Stimulated activated CD4-positive, alpha-beta T cell treated with anti-CD3 and anti-CD28 coated beads, Interleukin-1b, Interleukin-23, amount 100 ng/mL, for 1 hour (primary cell): ENCODE measurements at places on chromosomes 7 and 10.

DNA sequence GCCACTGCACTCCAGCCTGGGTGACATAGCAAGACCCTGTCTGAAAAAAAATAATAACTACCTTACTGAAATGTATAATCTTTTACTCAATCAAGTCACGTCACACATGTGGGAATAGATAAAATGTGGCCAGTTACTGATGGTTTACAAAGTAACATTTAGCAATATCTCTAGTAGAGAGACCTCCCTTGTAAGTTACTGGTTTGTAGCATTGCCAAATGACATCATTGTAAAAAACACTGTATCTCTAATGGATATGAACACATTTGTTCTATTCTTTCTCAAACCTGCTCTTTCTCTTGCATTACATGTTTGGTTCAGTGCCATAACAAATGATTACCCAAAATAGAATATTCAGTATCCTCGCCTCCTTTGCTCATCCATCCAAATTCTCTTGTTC is 18.8 kb downstream of the TET1 start:
- DNase-seq, result no peak

DNA sequence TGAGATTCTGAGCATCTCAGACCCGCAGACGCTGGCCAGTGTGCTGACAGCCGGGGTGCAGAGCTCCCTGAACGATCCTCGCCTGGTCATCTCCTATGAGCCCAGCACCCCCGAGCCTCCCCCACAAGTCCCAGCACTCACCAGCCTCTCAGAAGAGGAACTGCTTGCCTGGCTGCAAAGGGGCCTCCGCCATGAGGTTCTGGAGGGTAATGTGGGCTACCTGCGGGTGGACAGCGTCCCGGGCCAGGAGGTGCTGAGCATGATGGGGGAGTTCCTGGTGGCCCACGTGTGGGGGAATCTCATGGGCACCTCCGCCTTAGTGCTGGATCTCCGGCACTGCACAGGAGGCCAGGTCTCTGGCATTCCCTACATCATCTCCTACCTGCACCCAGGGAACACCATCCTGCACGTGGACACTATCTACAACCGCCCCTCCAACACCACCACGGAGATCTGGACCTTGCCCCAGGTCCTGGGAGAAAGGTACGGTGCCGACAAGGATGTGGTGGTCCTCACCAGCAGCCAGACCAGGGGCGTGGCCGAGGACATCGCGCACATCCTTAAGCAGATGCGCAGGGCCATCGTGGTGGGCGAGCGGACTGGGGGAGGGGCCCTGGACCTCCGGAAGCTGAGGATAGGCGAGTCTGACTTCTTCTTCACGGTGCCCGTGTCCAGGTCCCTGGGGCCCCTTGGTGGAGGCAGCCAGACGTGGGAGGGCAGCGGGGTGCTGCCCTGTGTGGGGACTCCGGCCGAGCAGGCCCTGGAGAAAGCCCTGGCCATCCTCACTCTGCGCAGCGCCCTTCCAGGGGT is 703 bp downstream of the RBP3 start:
- DNase-seq, result no peak

GRCh38 chr10:1414893-1415292 is 322.4 kb downstream of the ADARB2 start:
- no peak for DNase-seq

GRCh38 chr7:93414574-93414973 is 159.9 kb downstream of the CALCR start:
- no peak for DNase-seq

DNA sequence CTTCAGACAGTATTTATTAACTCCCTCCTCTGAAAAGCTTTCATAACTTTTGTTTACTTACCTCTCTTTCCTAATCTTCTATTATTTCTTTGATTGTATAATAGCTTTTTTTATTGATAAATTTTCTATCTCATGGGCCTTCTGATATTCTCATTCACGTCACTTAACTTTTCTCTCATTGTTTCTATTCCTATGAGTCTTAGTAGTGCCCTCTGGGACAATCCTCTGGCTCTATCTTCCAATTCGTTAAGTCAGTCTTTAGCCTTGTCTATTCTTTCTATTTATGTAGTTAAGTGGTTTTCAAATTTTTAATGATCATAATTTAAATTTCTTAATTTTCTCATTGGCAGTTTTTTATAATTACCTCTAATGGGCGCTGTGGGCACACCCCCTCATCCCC is 6.4 kb upstream of the ELMO1 start:
- no peak for DNase-seq

DNA sequence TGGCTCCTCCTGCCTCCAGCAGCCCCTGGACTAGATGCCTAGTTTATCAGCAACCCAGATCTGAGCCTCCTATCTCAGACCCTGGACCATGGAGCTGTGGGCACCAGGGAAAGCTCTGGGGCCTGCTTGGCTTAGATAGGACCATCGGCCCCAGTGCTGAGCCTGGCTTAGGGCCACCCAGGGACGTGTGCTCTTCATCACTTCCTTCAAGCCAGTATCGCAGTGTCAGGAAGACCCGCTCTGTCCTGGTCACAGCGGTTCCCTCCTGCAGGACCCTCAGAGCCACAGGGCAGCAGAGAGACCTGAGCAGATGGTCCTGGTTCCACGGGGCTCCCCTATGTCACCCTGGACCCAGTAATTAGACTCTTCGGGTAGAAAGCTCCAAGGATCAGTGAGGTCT is 105.7 kb upstream of the FAM20C start:
- no peak for DNase-seq

GRCh38 chr7:121182902-121183301 is 145.9 kb upstream of the WNT16 start:
- no peak for DNase-seq

GRCh38 chr7:117230276-117231046 is 92.4 kb downstream of the WNT2 start:
- DNase-seq, result no peak

DNA sequence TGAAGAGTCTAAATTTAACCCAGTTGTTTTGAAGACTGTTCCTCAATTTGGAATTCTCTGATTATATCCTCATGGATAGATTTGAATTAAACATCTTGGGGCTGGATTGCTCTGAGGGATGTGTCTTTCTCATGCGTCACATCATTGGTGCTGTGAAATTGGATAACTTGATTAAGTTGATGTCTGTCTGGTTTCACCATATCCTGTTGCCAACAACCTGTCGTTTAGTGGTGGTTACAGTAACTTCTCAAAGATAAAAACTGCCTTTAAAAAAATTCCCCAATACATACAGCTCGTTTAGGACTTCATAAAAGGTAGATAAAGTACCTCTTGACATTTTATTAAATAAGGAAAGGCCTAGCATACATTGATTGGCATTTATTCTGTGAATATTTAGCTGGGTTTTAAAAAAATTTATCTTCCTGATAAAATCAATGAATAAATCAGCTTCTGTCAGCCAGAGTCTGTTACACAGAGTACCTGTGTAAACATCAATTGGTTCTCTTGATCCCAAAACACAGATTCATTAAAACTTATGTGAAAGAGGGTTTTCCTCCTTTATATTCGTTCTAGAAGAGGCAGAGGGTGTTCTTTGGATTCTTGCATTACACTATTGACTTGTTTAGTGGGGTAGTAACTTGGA is 10.5 kb downstream of the CRCP start:
- DNase-seq, result no peak

GRCh38 chr7:115634633-115635032 is 395.9 kb downstream of the TFEC start:
- DNase-seq, result no peak

- DNase-seq, result no peak
Observed at GRCh38 chr7:17133977-17134376, 164.5 kb upstream of the AHR start.

DNA sequence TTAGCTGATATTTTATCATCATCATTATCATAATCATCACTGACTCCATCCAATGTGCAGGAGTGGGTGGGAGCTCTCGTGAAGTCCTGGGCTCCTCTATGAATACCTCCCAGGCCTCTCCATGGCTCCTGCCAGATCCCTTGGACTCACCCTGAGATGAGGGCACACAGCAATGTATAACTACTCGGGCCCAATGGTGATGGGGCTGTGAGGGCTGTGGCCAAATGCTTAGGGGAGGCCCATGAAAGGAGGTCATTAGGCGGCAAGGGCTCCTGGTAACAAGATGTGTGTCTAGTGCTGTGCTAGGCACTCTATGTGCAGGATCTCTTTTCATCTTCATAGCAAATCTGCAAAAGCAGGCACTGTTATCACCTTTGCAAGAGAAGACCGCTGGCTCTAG is 270.9 kb downstream of the GLRX3 start:
- DNase-seq, result no peak

GRCh38 chr10:112832361-112832878 is 117.6 kb upstream of the TCF7L2 start:
- DNase-seq, result no peak

- DNase-seq, result no peak
Observed at GRCh38 chr7:135263321-135263970, 29.8 kb downstream of the STRA8 start.

- no peak for DNase-seq
Observed at GRCh38 chr10:14438576-14438975, 107.9 kb upstream of the FRMD4A start.

GRCh38 chr7:34952822-34953221 is 84.5 kb downstream of the DPY19L1 start:
- no peak for DNase-seq

DNA sequence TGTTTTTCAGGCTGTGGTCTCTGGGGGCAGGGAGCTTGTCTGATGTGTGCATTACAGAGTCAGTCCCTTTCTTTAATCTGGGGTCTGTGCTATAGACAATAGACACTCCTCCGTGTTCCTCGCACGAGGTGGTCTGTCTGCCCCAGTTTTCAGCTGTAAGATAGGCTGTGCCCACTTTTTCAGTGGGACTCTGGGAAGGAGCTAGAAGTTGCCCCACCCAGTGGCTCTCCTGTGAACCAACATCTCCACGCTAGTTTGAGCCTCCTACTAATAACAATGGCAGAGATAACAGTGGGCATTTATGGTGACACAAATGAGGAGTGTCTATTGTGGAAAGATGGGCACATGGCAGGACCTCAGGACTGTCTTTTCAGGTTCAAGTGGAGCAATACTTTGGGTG is 44.0 kb downstream of the ADRB1 start:
- DNase-seq, result no peak

DNA sequence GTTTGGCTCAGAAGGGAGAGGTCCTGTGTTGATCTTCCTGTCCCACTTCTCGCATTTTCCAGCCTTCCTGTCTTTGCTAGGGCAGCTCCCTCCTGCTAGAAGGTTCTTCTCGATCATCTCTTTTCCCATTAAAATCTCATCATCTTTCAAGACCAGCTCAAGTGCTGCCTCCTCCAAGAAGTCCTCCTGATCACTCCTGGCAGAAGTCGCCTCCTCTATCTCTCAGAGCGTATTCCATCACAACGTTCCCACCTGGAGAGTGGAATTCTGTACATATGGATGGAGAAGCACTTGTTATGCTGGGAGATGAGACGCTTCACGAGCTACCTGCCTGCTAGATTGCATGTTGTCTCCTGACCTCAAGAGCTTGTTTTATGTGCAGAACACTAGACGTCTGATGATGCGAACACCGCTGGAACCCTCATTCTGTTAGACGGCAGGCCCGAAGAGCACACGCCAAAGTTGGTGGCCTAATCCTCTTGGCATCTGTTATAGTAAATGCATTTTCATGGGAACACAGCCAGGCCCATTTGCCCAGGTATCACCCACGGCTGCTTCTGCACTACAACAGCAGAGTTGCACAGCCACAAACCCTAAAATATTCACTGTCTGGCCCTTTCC is 68.0 kb upstream of the INSIG1 start:
- DNase-seq, result no peak

GRCh38 chr10:132551093-132551807 is 13.7 kb downstream of the INPP5A start:
- no peak for DNase-seq

GRCh38 chr10:122498521-122498920 is 37.2 kb downstream of the HTRA1 start:
- no peak for DNase-seq

- no peak for DNase-seq
Observed at GRCh38 chr10:7546385-7546967, 120.3 kb downstream of the ITIH5 start.

- no peak for DNase-seq
Observed at GRCh38 chr10:112562809-112563663, 116.0 kb downstream of the VTI1A start.

GRCh38 chr10:128091636-128092210 is 34.5 kb downstream of the MKI67 start:
- no peak for DNase-seq

- no peak for DNase-seq
Observed at GRCh38 chr7:14776266-14776665, 126.3 kb downstream of the DGKB start.

DNA sequence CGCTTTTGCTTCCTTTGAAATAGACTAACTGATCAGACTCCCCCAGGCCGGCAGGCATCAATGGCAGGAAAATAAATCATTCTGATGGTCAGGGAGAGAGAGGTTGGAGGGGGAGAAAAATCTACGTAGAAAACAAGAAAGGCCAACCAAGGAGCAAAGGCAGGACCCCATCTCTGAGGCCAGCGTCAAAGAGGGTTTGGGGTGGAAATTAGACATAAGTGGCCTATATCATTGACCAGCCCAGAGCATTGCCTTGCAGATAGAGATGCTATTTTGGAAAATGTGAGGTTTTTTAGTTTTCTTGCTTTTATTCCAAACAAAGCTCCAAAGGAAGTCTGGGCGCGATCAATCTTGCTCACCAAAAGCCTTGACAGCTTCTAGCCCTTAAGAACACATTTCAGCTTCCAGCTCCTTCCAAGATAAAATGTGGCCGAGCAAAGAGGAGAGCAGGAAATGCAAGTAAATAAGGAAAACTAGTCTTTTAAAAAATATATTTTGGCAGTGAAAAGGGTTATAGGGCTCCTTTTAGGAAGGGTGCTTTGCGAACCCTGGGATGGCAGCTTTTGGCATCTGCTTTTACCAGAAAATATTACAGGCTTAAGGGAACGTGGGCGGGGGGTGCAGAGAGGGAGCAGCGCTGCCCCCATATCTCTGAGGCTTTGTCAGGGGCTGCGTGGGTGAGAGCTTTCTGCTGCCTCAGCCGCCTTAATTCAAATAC is 2.0 kb upstream of the HOXA2 start:
- DNase-seq, result no peak

GRCh38 chr7:14902589-14903067 is at the start of gene DGKB:
TSS of gene DGKB (minus strand) at chr7:14902751.
- no peak for DNase-seq

- DNase-seq, result no peak
Observed at GRCh38 chr10:63633677-63634487, 112.7 kb downstream of the REEP3 start.

GRCh38 chr7:30649717-30650420 is 32.4 kb downstream of the CRHR2 start:
- DNase-seq, result no peak

- DNase-seq, result no peak
Observed at GRCh38 chr7:50534690-50535290, 30.4 kb downstream of the DDC start.

GRCh38 chr10:30803892-30804322 is 174.4 kb upstream of the LYZL2 start:
- no peak for DNase-seq

- DNase-seq, result no peak
Observed at GRCh38 chr7:73504920-73505319, 17.2 kb downstream of the BAZ1B start.
